ENCODE measurements at places on chromosomes 7 and 10. TPM values are rescaled to one million over a fixed set of nuclear protein-coding genes. Genes with fewer than 3 reads are reported as not detected.

DNA sequence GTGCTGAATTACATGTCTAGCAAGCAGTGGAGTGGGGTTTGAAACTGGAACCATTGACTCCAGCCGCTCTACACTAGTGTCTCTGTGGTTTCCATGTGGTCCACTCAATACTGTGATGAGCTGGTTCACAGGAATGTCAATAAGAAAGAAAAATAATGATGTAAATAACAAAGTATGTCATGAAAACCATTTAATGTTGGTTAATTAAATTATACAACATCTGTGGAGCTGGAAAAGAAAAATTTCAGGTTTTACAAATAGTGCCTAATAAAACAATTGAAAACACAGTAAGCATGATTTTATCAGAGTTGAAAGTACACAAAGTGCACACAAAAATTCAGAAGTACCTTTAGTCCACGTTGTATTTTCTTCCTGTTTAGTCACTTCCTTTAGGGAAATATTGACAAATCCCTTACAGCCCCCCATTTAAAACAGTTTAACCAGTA, 28.7 kb upstream of the NAMPT start:
- H3K4me1 ChIP-seq, result peaks cover 9% of the 10 kb centered on the region
- no peak overlapping the region for H3K4me3 ChIP-seq
- no peaks in the 10 kb centered on the region for H3K36me3 ChIP-seq
- H3K27me3 ChIP-seq, result peaks cover 20% of the 10 kb centered on the region
- no peak overlapping the region for H3K27ac ChIP-seq
- DNase-seq, result no peak

SEPTIN7 gene
- 241 TPM for total RNA-seq

ADARB2 gene
- 3.0 TPM for total RNA-seq

DNA sequence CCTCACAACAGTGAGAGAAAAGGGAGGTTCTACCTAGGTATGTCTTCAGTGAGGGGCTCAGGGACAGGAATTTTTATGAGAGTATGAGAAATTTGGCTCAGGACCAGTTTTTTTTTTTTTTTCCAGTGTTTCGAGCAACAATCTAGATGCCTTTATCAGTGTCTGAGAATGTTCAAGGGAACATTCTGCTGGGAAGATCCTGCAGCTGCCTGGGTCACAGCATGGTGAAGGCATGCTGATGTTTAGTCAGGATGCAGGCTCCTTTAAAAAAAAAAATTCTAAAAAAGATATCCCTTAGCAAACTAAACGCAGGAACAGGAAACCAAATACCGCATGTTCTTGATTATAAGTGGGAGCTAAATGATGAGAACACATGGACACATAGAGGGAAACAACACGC, 31.0 kb downstream of the SBDS start:
- no peaks in the 10 kb centered on the region for H3K27me3 ChIP-seq
- H3K36me3 ChIP-seq, result peaks cover 10% of the 10 kb centered on the region
- no peak for DNase-seq
- no peak overlapping the region for H3K4me3 ChIP-seq
- H3K27ac ChIP-seq, result no peak overlapping the region
- H3K4me1 ChIP-seq, result no peaks in the 10 kb centered on the region

GRCh38 chr7:28068811-28069216, 111.8 kb downstream of the JAZF1 start:
- H3K4me3 ChIP-seq, result no peak overlapping the region
- H3K36me3 ChIP-seq, result no peaks in the 10 kb centered on the region
- no peaks in the 10 kb centered on the region for H3K4me1 ChIP-seq
- DNase-seq, result no peak
- H3K27ac ChIP-seq, result no peak overlapping the region
- peaks cover 4% of the 10 kb centered on the region for H3K27me3 ChIP-seq

STOX1 gene
- 0.60 TPM for total RNA-seq

DNAH11 gene
- total RNA-seq, result 2.1 TPM

DNA sequence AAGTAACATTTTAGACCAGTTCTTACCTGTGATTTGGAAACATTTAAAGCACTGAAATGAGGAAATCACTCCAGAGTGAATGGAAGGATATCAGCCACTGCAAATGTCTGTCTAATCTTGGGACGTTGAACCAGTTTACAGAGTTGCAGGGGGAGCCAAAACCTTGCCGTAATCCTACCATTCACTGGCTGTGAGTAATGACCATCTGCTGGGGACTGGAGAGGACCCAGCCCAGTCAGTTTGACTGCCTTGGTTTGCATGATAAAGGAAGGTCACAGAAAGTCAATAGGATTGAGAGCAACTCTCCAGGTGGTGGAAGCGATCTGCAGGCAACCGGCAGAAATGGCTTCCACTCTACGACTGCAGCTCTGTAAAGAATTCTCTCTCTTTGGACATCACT, 167.2 kb downstream of the AKR1D1 start:
- no peak overlapping the region for H3K27ac ChIP-seq
- DNase-seq, result no peak
- no peaks in the 10 kb centered on the region for H3K27me3 ChIP-seq
- no peaks in the 10 kb centered on the region for H3K36me3 ChIP-seq

- DNase-seq, result no peak
- peaks cover 44% of the 10 kb centered on the region for H3K36me3 ChIP-seq
- H3K27me3 ChIP-seq, result no peaks in the 10 kb centered on the region
- H3K4me3 ChIP-seq, result no peak overlapping the region
Measured at GRCh38 chr10:5234106-5234860, 37.6 kb downstream of the AKR1C4 start.

DNA sequence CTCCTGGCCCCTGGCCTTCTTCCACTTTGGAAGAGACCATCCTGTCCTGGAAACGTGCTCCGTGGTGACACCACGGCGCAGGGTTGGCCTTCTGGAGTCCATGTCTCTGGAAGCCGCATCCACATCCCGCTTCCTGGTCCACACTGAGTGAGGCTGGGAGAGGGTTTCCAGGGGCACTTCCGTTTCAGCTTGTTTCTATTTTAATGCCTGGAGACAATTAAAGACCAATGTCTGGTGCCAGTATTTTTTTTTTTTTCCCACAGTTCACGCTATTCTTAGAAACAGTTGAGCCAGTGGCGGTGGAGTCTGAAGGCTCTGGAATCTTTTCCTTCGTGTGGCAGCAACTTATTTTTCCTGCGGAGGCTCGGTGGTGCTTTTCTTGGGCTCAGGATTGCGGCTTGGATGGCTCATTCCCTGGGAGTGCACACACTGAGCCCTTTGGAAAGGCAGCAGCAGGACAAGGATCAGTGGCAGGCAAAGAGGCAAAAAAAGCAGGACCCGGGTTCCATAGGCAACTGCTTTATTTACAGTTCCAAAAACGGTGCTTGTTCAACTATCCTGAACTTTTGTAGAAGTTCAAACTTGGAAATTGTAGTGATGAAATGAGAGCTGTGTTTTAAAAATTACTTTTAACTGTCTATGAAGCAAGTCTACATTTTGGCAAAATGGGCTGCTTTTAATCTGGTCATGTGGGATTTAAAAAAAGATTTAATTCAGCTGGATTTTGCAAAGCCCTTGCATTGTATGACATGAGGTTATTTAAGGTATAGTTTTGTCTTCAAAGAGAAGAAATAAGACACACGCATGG, 202.8 kb downstream of the BAMBI start:
- DNase-seq, result no peak
- no peaks in the 10 kb centered on the region for H3K36me3 ChIP-seq
- H3K27me3 ChIP-seq, result peaks cover 9% of the 10 kb centered on the region
- H3K4me3 ChIP-seq, result no peak overlapping the region
- H3K4me1 ChIP-seq, result no peaks in the 10 kb centered on the region

KCNIP2 gene
- total RNA-seq, result 2.5 TPM

DNA sequence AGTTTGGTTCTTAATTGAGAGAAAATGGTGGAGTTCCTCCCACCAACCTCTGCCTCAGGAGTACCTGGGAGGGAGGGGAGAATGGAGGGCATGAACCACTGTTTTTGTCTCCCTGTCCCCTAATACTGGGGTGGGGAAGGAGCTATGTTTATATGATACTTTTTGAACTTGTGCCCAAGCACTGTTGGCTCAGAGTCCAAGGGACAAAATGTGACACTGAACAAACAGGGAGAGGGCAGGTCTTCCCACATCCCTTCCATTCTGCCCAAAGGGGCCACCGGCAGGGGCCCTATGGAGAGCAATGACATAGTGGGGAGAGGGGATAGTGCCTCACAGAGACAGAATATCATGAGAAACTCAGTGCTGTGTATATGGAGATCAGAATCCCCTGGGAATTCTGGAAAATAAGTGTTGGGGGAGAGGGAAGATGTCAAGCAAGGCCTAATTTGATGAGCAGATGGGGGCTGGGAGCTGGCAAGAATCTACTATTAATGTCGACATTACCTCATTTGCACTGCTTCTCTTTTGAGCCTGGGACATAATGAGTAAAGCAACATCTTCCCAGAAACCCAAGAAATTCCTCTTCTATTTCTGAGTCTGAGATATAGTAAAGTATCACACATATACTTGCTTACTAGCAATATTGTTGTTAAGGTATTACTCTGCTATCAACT, 180.6 kb downstream of the CYP26A1 start:
- H3K4me3 ChIP-seq, result no peak overlapping the region
- no peak overlapping the region for H3K27ac ChIP-seq
- H3K4me1 ChIP-seq, result no peaks in the 10 kb centered on the region
- H3K36me3 ChIP-seq, result no peaks in the 10 kb centered on the region
- no peaks in the 10 kb centered on the region for H3K27me3 ChIP-seq
- DNase-seq, result no peak

ACHE gene
- not detected for total RNA-seq

GRCh38 chr7:107044347-107045194, at the start of gene PRKAR2B:
Gene PRKAR2B (plus strand): TSS chr7:107044705. CDS start chr7:107044908, 203 bp downstream.
- peak within 1 kb of the TSS; percentile 75 for H3K4me3 ChIP-seq
- H3K27me3 ChIP-seq, result peaks cover 41% of the 10 kb centered on the region
- peak; percentile 69 for DNase-seq
- no peak within 1 kb of the TSS for H3K27ac ChIP-seq

STAG3 gene
- total RNA-seq, result 12.9 TPM

DNA sequence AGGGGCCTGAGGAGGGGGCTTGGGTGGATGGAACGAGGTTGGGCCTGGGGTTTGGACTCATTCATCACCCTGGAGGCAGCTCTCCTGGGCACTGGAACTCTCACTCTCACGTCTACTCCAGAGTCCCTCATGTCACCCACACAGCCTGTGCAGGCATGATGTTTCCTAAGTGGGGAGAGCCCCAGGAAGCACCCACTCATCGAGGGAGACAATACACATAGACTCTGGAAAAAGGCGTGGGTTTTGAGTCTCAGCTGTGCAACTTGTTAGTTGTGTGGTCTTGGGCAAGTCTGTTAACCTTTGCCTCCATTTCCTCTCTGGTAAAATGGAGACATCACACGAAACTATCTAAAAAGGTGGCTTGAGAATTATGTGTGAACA, 25.9 kb upstream of the RBM20 start:
- H3K4me1 ChIP-seq, result peaks cover 25% of the 10 kb centered on the region
- no peak for DNase-seq
- H3K4me3 ChIP-seq, result no peak overlapping the region
- no peaks in the 10 kb centered on the region for H3K36me3 ChIP-seq

DNA sequence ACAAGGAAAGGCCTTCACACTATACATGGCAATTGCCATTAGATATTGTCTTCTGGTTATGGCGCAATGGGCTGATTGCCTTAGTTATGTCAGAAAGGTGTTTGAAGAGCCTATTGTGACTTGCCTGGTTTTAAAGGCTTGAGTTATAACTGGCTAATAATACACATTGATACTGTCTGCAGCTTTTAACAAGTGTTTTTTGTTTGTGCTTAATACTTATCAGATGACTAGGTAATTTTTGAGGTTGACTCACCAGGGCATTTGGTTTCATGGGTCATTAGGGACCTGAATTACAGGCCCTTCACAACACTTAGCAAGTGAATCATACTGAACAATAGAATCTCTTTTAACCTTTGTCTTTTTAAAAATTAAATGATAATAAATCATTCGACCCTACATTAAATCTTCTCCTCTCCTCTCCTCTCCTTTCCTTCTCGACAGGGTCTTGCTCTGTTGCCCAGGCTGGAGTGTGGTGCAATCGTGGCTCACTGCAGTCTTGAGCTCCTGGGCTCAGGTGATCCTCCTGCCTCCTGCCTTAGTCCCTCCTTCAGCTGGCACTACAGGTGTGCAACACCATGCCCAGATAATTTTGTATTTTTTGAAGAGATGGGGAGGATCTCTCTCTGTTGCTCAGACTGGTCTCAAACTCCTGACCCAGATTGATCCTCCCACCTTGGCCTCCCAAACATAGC, 196.3 kb downstream of the JCAD start:
- no peaks in the 10 kb centered on the region for H3K4me1 ChIP-seq
- H3K27me3 ChIP-seq, result peaks cover 9% of the 10 kb centered on the region
- no peak overlapping the region for H3K27ac ChIP-seq
- no peak for DNase-seq
- no peaks in the 10 kb centered on the region for H3K36me3 ChIP-seq

GRCh38 chr7:133108023-133108422, 26.1 kb upstream of the CHCHD3 start:
- H3K36me3 ChIP-seq, result no peaks in the 10 kb centered on the region
- H3K27me3 ChIP-seq, result peaks cover 24% of the 10 kb centered on the region
- no peak for DNase-seq
- H3K27ac ChIP-seq, result no peak overlapping the region
- no peak overlapping the region for H3K4me3 ChIP-seq

DNA sequence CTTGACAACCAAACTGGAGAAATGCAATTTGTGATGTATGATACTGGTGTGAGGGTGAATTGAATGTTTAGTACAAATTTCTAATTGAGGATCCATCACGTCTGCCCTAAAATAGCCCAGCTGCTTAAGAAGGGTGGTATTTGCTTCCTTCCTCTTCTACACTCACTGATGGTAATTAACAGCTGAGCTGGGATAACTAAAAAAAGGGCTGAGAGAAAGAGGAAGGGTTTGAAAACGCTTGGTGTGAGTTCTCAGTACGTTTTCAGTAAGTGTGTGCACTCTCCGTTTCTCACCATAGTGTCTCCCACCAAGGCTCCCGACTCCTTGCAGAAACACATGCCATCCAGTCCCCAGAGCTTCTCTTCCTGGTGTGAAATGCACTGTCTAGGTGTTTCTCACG, 54.3 kb downstream of the MAP3K8 start:
- peaks cover 17% of the 10 kb centered on the region for H3K27me3 ChIP-seq
- no peak overlapping the region for H3K4me3 ChIP-seq

TSPAN12 gene
- total RNA-seq, result not detected

LMOD2 gene
- total RNA-seq, result not detected

SYCE1 gene
- 0.13 TPM for total RNA-seq

All from activated CD4-positive, alpha-beta memory T cell treated with anti-CD3 and anti-CD28 coated beads, Interleukin-2, amount 10 ng/mL, durations not matched to agents 7 days and 5 days (primary cell).